ENCODE measurements at places on chromosomes 4 and X. TPM values are rescaled to one million over a fixed set of nuclear protein-coding genes. Genes with fewer than 3 reads are reported as not detected.

Gene DSPP
- total RNA-seq, result under 0.01 TPM

Gene STK32B
- 3.8 TPM for total RNA-seq

Gene IGFBP7
- total RNA-seq, result 131 TPM

Gene SSX2
- total RNA-seq, result not detected

Gene SULT1B1
- 0.53 TPM for total RNA-seq

Gene CT83
- not detected for total RNA-seq

Gene GPM6B
- 16.8 TPM for total RNA-seq

Gene TEX13B
- total RNA-seq, result not detected

Gene TLR10
- total RNA-seq, result 0.27 TPM

Gene ALAS2
- total RNA-seq, result 29.3 TPM

Gene STOX2
- 7.3 TPM for total RNA-seq

Gene CLCN4
- 15.2 TPM for total RNA-seq

Gene CDS1
- 0.27 TPM for total RNA-seq

Gene RHOH
- 0.18 TPM for total RNA-seq

Gene APBB2
- 50.6 TPM for total RNA-seq

Gene NONO
- total RNA-seq, result 285 TPM

Gene ADH1C
- 9.4 TPM for total RNA-seq

Gene SLC34A2
- 0.04 TPM for total RNA-seq

Gene CCSER1
- total RNA-seq, result 0.75 TPM

Gene FAM236A
- total RNA-seq, result not detected

Gene CT55
- total RNA-seq, result 0.27 TPM

Gene ETDA
- not detected for total RNA-seq

Gene ADGRG2
- 16.4 TPM for total RNA-seq

Gene C4orf46
- 11.4 TPM for total RNA-seq

Gene RIBC1
- total RNA-seq, result 0.31 TPM

Gene PRRG3
- total RNA-seq, result 12.6 TPM

Gene ZDHHC15
- 3.2 TPM for total RNA-seq

Gene ARAP2
- total RNA-seq, result 1.6 TPM

Gene ERAS
- not detected for total RNA-seq

Gene TMEM187
- total RNA-seq, result 5.2 TPM

Gene NXF2
- total RNA-seq, result not detected

Gene SPIN2A
- total RNA-seq, result 3.4 TPM
